ENCODE measurements at places on chromosomes 1 and 21.
A peak's percentile ranks its signal among the peaks of the same experiment; 100 is the strongest.

- DNase-seq: no peak
Measured at GRCh38 chr1:121413821-121414220, 229.0 kb downstream of the SRGAP2C start.

DNA sequence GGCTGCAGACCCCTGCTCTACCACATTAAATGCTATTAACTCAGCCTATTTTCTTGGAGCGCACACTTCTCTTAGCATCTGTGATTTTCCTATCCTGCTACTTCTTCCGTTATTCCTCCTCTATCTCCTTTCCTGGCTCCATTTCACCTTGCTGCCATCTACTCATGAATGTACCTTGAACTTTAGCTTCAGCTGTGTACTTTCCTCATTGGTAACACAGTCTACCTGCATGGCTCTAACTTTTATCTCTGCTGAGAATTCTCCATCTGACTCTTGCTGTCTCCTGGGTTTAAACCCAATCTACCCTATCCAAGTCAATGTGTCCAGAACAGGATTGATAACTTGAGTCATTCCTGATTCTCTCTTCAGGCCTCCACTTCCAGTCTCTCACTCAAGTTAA lies 67.6 kb upstream of the MCOLN3 start:
- no peak for DNase-seq

GRCh38 chr1:33931111-33931475 lies 67.2 kb downstream of the HMGB4 start:
- no peak for DNase-seq

GRCh38 chr21:36917471-36918158 lies 48.9 kb downstream of the HLCS start:
- peak; percentile 73 for DNase-seq

DNA sequence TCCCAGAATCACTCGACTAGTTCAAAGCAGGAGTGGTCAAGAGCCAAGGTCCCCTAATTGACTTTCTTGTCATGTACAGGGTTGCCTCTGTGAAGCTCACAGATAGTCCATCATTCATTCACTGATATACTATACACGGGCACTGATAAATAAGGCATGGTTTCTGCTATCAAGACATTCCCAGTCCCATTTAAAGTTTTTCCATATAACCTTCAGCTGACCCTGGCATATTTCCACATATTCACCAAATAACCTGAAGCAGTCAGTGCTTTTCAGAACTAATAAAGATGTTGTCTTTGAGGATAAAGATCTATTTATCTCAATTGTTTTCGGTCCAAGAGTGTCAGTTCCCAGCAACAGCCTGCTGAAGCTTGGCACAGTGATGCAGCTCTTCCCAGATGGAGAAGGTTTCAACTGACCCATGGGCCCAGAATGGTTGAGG lies 173.4 kb downstream of the ZZZ3 start:
- DNase-seq: no peak

- DNase-seq: no peak
Measured at GRCh38 chr1:2098839-2099785, 48.9 kb downstream of the PRKCZ start.

GRCh38 chr1:153217212-153217611 lies at the start of gene PRR9:
Gene PRR9, plus strand, starts transcription at chr1:153217584. Its CDS starts 561 bp downstream, at chr1:153218145.
- DNase-seq: no peak

DNA sequence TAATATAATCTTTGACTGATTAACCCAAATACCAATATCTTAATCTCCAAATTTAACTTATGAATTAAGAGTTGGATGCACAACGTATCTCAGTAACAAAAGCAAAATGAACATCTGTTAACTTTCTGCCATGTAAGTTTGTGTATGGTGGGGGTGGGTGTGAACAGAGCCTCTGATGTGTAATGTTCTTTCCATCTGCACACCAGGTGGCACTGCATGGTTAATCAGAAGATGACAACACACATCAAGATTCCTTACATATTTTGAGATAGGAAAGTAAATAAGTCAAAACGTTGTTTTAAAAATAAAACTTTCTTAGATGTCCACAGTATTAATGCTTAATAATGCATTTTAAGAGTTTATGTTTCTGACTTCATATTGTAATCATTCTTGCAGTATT lies 251.9 kb downstream of the DPYD start:
- DNase-seq: peak; percentile 15

GRCh38 chr1:87388411-87388810 lies 59.7 kb downstream of the LMO4 start:
- DNase-seq: no peak

GRCh38 chr1:162632217-162632666 lies at the start of gene DDR2:
Gene DDR2, plus strand, starts transcription at chr1:162632464. Its CDS starts 86,600 bp downstream, at chr1:162719064.
- peak; percentile 87 for DNase-seq

GRCh38 chr1:46193984-46194570 lies 4.2 kb downstream of the POMGNT1 start:
- no peak for DNase-seq

DNA sequence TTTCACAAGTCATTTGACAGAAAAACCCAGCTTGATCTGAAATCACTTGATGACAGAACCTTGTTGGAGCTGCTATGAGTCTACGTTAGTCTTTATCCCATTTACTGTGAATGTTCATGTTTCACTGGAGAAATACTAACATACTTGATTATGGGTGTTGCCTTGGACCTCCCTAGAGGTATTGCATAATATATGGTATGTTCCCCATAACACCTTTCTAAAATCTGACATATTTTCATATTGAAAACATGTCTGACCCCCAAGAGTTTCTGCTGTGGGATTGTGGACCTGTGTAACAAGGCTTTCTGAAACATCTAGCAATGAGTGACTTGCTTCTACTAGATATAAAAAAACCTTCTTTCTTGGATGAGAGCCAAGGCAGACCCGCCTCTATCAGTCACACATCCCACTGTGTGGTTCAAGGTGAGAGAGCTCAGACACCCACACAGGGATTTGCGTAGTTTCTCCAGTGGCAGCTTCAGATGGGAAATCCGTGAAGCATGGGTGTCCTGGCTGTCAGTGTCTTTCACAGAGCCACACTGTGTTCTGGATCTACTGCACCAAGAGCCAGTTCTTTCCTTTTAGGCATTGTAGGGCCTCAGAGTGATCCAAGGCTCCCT lies 4.6 kb downstream of the NENF start:
- no peak for DNase-seq

DNA sequence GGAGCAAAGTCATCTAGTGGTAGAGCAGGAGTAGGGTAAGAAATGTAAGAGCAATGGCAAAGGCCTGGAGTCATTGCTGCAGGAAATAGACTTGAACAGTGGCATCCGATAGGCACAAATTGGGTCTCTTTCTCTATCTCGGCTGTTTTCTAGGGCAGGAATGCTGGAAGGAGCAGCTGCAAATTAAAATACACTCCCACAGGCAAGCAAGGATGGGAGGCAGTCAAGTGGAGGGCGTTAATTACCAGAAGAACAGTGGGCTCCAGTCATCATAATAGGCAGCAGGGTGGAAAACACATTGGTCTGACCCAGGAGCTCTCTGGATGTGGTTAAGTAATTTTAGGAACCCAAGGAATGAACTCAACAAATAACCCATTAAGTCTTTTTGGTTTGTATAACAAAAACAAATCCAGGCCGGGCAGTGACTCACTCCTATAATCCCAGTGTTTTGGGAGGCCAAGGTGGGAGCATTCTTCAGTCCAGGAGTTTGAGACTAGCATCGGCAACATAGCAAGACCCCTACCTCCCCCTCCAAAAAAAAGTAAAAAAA lies 7.8 kb upstream of the TDRD5 start:
- peak; percentile 58 for DNase-seq

- no peak for DNase-seq
Measured at GRCh38 chr1:41609166-41609883, 124.8 kb upstream of the EDN2 start.

- peak; percentile 25 for DNase-seq
Measured at GRCh38 chr1:10033359-10033845, 644 bp downstream of the UBE4B start.

- no peak for DNase-seq
Measured at GRCh38 chr21:16454399-16454798, 724.6 kb downstream of the USP25 start.

DNA sequence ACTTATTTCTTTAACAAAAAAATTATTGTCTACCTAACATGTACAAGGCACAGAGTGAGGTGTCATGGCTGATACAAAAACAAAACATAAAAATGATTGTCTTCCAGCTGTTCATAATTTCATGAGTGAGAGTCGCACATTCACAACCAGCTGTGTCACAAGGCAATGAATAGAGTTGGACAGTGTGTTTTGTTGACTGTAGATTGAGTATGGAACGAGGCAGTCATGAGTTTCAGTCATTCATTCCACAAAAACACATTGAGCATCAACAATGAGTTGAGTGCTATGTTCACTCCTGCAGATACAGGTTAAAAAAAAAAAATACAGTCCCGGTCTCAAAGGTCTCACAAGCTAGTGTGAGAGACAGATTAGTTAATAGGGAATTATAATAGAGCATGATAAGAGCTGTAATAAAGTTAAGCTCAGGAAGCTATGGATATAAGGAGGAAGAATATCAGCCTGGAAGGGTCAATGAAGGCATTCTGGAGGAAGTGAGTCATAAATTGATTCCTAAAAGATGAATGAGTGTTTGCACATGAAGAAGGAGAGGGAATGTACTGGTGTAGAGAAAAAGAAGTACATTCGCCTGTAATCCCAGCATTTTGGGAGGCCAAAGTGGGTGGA lies 47.8 kb upstream of the ARHGAP29 start:
- no peak for DNase-seq

GRCh38 chr1:111505641-111506119 lies 2.2 kb upstream of the ADORA3 start:
- no peak for DNase-seq

DNA sequence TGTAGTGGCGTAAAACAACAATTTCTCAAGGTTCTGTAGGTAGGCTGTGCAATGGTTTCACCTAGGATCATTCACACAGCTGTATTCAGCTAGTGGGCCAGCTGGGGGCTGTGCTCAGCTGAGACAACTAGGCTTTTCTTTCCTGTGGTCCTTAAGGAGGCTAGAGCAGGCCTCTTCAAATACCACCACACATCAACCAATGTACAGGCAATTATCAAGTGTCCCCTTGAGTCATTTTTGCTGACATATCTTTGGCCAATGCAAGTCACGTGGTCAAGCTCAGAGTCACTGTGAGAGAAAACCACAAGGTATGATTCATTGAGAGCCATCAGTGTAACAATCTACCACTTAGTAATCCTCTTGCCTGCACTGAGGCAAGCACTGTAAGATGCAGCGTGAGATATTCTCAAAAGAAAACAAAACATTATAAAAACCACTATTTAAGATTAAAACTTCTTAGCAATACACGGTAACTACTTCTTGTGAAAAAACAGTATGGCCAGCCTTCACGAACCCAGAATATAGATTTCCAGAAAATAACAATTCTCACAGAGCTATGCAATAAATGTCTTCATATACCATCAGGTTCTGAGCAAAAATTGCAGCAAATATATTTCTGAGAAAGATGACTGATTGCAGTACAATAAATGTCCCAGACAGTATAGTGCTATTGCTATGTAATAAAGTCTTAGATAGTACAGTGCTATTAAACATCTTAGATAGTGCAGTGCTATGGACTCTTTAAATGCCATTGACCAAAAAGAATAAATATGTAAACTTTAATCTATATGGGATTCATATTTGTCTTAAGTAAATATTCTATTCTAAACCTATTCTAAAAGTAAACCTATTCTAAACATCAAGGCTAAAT lies 55.3 kb downstream of the NME7 start:
- DNase-seq: peak; percentile 98

- DNase-seq: no peak
Measured at GRCh38 chr1:234770924-234771540, 161.1 kb upstream of the IRF2BP2 start.

DNA sequence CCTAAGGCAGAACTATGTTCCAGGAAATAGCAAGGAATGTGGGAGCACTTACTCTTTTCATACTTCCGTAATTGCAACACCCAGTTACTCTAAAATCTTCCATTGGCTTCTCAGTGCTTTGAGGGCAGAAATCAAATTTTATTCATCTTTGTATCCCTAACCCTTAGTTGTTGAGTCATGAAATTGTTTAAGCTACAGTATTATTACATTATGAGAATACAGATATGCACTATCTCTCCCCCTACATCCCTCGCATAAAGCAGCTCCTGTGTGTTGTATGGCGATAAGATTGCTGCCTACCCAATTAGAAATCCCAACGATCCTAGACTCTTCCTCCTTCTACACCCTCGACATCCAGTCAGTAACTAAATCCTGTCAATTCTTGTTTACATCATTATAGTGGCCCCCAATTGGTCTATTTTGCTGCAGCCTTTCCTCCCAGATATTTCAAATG lies 2.6 kb downstream of the AIDA start:
- no peak for DNase-seq

DNA sequence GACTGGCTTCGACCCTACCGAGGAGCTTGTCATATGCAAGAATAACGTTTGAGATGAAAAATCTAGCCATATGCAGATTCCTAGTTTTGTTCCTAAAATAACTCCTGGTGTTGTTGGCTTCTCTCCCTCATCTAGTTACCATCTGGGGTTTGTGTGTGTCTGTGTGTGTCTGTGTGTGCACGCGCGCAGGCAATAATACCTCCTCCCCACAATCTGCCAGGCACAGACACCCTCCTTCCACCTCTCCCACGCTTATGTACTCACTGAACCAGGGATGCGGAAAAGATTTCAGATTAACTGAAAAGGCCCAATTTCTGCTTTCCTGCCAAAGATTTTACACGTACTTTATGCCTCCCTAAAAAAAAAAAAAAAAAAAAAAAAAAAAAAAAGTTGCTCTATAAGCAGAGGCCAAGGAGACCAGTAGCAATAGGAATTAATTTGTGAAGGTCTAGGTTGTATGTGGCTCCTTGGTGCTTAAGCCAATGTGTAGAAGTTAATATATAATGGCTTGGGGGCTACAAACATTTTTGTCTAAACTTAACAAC lies 452.7 kb downstream of the NUF2 start:
- DNase-seq: no peak

- no peak for DNase-seq
Measured at GRCh38 chr1:24092979-24093378, 19.0 kb downstream of the MYOM3 start.

- DNase-seq: no peak
Measured at GRCh38 chr1:197384471-197384870, 116.4 kb downstream of the CRB1 start.

- no peak for DNase-seq
Measured at GRCh38 chr1:205074513-205074912, 9.7 kb downstream of the TMEM81 start.

DNA sequence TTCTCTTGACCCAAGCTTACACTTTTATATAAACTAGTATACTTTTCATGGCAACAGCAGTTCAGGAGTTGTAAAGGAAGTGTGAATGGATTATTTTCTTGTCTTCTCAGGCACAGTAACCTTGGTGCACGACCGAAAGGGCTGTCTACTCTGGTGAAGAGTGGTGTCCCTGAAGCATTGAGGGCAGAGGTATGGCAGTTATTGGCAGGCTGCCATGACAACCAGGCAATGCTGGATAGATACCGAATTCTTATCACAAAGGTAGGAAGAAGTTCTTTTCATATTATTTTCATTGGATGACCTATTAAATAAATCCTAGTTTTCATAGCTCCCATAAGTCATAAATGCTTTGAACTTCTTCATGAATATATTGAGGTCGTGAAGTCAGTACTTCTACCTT lies 53.9 kb upstream of the GPR52 start:
- no peak for DNase-seq

GRCh38 chr21:38139380-38140168 lies 117.2 kb upstream of the KCNJ15 start:
- DNase-seq: peak; percentile 93

- DNase-seq: no peak
Measured at GRCh38 chr1:170290991-170291390, 145.2 kb downstream of the NTMT2 start.

GRCh38 chr1:59173721-59174120 lies 123.2 kb upstream of the FGGY start:
- DNase-seq: no peak

GRCh38 chr1:5239911-5240310 lies 585.5 kb downstream of the AJAP1 start:
- no peak for DNase-seq
